Inflammatory macrophage treated with lipopolysaccharide for 1 hour (primary cell): ENCODE measurements at places on chromosomes 5 and 9.

DNA sequence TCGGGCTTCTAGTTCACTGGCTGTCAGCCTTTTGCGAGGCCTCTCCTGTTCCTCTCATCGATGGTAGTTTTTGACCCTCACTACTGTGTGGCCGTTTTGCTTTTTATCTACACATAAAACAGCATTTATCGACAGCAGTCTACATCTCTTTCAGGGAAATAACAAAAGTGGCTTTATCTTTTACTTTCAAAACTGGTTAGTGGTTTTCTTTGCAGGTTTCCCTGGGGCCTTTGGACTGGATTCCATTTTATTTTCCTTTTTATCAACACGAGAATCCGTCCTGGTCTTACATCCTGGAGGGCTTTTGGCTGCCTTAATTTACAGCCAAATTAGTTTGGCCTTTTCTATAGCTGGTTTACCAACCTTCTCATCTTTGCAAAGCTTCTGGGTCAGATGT is 793 bp upstream of the PKD2L2 start:
- DNase-seq, result no peak

DNA sequence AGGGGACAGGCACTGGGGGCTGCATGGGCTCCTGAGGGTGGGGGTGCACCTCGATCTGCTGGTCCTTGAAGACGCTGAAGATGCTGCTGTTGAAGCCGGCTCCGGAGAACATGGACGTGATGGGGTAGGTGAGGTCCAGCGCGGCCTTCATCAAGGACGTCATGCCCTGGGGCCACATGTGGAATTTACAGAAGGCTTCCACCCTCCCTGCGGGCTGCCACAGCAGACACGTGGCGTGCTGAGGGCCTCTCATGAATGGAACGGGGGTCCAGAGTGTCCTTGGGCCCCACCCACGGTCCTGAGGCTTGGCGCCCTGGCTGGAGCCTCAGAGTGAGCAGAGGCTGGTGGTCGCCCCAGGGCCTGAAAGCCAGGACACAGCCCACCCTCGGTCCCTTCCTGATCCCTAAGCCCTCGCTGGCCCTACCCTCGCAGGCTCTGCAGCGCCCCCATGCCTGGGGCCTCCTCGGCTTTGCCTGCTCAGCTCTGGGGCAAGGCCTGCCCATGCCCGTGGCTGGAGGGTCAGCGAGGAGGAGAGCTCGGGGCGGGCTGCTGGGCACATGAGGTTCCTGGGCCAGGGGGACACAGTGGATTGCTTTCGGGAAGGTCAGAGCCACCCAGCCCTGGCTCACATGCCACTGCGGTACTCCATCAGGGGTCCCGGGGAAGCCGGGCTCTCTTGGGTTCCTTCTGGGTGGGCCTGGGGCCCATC is 5.3 kb upstream of the NSMF start:
- no peak for DNase-seq

- no peak for DNase-seq
These were observed 54.4 kb downstream of the ATPSCKMT start for GRCh38 chr5:10195301-10195700.

GRCh38 chr5:74314906-74315305 is 325.6 kb downstream of the ENC1 start:
- no peak for DNase-seq

DNA sequence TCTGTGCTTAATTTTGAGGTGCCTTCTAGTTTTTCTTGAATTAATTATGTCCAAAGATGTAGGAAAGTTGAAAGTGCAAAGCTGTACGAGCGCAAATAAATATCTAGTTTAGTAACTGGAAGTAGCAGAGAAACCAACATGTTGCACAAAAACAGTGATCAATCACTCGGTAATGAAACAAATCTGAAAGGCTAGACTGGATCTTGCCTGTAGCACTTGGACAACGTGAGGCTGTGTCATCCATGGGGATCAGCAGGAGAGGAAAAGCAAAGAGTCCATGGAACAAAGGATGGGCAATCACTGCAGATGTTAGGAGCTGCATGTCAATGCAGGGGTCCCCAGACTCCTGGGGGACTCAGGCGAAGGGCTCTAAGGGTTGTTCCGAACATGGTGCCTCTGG is 424.2 kb downstream of the IRX1 start:
- no peak for DNase-seq

- peak; percentile 44 for DNase-seq
These were observed 8.7 kb downstream of the CCL21 start for GRCh38 chr9:34701023-34701768.
